Panc1 (cell line): ENCODE measurements at places on chromosomes 16 and 17. TPM values are rescaled to one million over a fixed set of nuclear protein-coding genes. Genes with fewer than 3 reads are reported as not detected.

GRCh38 chr17:70653850-70654249 lies 484.5 kb downstream of the KCNJ2 start:
- DNase-seq, result no peak

- DNase-seq, result no peak
Measured at GRCh38 chr16:55042556-55043432, 112.1 kb downstream of the IRX5 start.

DNA sequence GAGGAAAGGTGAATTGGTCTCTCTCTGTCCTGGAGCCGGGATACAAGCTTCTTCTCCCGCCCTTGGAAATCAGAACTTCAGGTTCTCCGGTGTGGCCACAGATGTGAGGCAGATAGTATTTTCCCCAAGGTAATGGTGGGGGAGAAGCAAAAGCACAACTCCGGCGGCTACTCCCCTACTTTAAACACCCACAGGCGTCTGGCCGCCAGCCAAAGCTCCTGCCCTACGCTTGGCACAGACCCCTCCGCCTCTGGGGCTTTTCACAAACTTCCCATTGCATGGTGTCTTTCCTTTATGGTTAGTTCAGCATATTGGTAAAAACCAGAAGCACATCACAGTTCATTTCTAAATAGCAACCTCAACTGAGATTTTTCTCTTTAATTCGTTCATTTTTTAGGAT lies 39.4 kb upstream of the B4GALNT2 start:
- DNase-seq, result no peak

GRCh38 chr16:55001931-55002330 lies 71.3 kb downstream of the IRX5 start:
- DNase-seq, result no peak

DNA sequence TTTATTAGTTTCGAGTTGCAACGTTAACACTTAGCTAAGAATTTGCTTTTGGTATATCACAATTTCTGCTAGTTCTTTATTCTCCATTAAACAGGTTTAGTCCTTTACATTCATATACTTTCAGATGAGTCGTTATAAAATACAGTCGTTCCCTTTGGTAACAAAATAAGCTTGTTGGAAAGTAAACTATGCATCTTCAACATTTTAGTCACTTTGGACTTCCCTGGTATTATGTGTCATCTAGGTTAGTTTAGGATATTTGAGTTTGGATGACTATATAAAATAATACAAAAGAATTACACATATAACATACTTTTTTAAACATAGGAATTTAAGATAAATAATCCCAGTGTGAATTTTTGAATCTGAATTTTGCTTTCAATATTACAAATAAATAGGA lies 351.5 kb downstream of the BCAS3 start:
- no peak for DNase-seq

The CCL7 gene
- 0.31 TPM for total RNA-seq

DNA sequence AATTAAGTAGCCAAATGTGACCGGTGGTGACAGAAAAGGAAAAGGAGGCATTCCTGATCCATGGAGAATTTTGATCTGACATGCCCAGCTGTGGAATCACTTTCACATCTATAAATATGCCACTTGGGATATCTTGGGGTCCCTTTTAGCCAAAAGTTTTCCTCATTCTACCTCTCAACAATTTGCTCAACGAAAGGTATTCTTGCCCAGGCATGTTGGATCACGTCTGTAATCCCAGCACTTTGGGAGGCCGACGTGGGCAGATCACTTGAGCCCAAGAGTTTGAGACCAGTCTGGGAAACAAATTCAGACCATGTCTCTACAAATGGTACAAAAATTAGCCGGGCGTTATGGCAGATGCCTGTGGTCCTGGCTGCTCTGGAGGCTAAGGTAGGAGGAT lies 24.3 kb downstream of the LITAF start:
- DNase-seq, result no peak

DNA sequence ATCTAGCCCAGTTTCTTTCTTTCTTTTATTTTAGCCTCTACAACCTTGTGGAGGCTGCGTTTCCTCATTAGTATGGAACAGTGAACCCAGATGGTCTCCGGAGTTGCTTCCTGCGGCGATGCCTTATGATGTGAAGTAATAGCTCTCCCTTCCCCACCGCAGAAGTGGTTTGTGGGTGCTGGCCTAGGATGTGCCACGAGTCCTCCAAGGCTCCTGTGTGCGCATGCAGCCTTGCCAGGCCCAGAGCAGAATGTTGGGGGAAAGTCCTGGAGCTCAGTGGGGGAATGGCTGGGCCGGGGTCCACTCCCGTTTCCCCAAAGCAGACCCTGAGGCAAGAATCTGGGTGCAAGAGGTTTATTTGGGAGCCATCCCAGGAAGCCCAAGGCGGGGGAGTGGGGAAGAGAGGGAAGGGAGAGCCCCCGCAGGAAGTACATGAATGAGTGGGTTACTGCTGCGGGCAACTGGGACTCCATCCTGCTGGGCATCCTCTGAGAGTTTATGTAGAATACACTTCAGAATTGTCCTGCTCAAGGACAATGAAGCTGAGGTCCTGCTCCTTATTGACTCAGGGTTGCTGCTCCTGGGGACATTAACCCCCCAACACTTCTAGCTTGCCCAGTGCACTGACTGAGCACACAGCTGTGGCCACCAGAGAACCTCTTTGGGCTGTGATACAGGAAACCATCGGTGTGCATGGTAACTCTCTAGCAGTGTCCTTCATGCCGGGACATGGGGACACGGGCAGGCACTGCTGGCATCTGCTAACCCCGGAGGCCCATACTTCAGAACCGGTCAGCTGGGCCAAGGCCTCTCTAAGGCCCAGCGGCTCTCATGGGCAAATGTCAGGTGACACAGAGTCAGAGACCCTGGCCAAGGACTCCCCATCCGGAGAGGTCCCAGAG lies 3.7 kb upstream of the HCRT start:
- no peak for DNase-seq

GRCh38 chr16:54118846-54119245 lies 167.7 kb downstream of the IRX3 start:
- no peak for DNase-seq

- no peak for DNase-seq
Measured at GRCh38 chr17:17941015-17941414, 31.2 kb downstream of the TOM1L2 start.

DNA sequence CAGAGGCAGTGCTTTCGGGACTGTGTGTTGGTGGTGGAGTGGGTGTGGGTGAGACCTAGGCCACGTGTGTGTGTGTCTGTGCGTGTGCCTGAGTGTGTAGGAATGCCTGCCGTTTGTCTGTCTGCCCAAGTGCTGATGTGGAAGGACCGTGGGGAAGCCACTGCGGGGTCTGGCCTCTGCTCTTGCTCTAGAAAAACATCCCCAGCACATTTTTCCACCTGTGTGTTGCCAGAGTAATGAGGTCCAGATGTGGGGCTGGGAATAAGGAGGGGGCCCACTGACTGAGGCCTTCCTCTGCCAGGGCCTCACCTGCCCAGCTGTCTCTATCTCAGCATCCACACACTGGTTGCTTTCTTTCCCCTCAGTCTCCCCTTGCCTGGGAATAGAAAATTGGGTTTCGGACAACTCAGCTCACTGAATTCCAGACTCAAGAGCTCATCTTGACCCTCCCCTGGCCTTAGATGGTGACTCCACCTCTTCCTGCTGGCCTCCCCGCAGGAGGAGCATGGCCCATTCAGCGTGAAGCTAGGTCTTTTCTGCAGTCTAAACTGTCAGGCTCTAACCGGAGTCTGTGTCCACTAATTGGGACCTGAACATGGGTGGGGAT lies 7.6 kb downstream of the SGCA start:
- DNase-seq, result no peak

DNA sequence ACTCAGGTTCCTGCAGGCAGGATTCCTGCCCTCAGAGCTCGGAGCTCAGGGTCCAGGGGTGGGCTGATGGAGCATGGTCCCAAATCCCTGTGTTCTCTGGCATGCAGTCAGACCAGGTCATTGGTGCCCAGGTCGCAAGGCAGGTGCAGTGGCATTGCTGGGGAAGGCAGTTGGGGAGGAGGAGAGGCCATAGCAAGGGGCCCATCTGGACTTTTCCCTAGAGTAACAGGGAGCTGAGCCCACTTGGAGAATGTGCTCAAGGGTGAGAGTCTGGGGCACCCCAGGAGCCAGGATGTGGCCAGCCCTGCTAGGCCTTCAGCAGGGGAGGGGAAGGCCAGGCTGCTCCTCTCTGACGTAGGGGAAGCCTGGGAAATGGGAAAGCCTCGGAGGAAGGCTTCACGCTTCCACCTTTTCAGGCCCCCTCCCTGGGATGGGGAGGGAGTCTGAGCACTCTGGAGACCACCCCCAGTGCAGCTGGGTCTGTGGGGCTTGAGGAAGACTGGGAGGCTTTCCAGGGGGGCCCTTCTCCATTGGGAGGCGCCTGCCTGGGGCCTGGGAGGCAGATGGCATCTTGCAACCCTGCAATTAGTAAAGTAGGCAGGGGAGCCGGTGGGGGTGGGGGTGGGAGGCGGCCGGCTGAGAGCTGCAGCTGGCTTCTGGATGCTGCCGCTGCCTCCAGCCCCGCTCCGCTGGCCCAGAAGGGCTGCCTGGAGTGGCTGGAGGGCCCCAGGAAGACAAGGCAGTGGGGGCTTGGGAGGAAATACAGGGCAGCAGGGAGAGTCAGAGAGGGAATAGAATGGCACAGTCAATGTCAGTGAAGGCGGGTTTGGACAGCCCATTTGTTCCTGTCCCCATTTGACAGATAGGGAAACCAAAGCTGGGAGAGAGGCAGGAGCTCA lies 21.1 kb upstream of the DOK4 start:
- no peak for DNase-seq

- DNase-seq, result no peak
Measured at GRCh38 chr17:65405563-65405962, 155.9 kb downstream of the AXIN2 start.

DNA sequence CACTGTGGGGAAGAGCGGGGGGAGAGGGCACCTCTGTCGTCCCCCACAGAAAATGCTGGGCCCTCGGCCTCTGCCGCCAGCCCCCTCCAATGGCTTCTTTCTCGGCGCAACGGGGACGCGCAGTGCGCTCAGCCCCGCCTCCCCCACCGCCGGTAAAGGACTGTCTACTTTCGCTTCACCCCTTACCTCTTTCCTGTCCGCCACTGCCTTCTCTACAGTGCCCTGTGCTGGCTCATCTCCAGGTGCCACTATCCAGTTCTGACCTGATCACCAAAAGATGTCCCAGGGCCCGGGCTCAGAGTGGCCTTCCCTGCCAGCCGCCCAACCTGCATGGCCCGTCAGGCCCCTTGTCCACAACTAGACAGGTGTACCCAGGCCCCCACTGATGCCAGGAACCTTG lies 7.3 kb downstream of the ENDOV start:
- no peak for DNase-seq

- DNase-seq, result no peak
Measured at GRCh38 chr16:48321317-48322036, 63.7 kb downstream of the SIAH1 start.

The HS3ST3A1 gene
- total RNA-seq, result 0.31 TPM

- DNase-seq, result no peak
Measured at GRCh38 chr16:7336742-7337141, 4.1 kb downstream of the RBFOX1 start.

DNA sequence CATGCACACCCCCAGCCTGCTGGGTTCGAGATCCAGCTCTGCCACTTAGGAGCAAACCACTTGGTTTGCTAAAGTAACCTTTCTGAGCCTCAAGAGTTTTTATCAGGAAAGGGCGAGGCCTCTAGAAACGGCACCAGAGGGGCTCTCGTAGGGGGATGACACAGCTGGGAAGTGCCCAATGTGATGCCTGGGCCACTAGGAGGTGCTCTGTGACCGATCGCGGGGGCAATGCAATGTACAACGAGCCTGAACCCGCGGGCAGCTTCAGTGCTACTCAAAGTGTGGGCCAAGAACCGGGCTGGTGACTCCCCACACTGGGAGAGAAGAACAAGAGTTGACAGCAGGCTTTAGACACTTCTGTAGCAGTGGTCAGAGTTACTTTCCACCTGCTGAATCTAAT lies 9.4 kb downstream of the C16orf89 start:
- DNase-seq, result no peak

The DHRS7C gene
- total RNA-seq, result not detected

DNA sequence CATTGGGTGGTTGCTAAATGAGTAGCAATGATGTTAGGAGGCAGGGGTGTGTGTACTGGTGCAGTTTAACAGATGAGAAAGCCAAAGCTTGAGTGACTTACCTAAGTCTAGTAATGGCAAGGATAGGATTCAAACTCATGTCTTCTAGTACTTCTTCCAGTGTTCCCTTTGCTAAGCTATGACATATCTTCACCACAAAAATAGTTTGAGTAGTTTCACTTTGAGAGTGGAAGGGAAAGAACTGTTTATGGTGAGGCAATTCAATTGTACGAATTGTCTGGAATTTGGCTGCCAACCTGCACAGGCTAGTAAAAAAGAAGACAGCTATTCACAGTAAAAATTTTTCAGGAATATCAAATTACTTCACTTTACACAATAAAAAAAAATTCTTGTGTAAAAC lies 138.0 kb downstream of the NLK start:
- no peak for DNase-seq

DNA sequence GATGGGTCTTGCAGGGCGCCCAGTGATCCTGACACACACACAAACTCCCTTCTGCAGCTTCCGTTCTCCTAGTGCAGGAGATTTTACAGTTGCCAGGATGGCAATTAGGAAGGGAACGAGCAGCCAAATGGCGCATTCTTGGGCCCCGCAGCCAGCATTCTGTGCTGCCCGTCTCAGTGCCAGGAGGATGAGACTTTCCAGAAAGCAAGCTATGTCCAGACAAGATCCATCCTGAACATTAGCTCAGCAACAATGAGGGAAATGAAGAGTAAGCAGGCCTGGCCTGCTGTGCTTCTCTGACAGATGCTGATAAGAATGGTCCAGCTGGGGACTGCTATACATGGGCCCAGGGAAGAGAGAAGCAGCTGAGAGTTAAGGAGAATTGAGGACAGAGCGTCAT lies 16.5 kb downstream of the SPPL2C start:
- no peak for DNase-seq

DNA sequence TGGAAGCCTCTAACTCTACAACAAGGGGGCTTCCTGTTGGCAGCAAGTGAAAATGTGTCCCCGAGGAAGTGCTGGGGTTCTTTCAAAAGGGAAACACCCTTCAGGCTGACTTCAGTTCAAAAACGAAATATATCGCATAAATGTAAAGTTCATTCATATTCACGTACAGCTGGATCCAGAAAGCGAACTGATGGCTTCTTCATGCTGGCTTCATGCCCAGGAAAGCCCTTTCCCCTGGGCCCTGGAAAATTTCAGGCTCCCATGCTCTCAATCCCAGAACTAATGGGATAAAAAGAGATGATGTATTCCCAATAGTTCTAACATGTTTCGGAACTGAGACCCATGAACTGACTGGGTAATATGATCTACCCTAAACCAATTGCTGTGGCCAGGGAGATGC lies 104.7 kb upstream of the CDH13 start:
- DNase-seq, result no peak

The NOL3 gene
- total RNA-seq, result 27.9 TPM

The NPTX1 gene
- 1.1 TPM for total RNA-seq

GRCh38 chr16:706189-707061 lies 824 bp upstream of the FBXL16 start:
- DNase-seq, result no peak

- no peak for DNase-seq
Measured at GRCh38 chr16:53821957-53822625, 118.1 kb downstream of the FTO start.

The DYNLRB2 gene
- not detected for total RNA-seq
